ENCODE measurements at places on chromosomes 7 and 10.
A peak's percentile ranks its signal among the peaks of the same experiment; 100 is the strongest.

DNA sequence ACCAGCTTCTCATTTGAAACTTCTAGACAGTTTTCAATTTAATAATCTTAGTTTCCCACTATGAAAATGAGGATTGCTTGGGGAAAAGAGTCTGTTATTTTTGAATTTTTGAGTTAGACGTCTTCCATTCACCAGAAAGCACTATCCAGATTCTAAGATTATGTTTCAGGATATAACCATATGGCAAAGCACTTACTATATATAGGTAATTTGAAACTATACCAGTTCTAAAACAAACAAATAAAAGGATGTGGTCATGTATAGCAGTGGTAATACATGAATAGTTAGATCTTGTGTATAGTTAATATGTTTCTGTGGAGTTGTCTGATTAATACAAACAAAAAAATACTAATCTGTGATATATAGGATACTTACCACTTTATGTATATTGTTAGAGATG, 320.0 kb downstream of the EXOC4 start:
- no peak for DNase-seq

DNA sequence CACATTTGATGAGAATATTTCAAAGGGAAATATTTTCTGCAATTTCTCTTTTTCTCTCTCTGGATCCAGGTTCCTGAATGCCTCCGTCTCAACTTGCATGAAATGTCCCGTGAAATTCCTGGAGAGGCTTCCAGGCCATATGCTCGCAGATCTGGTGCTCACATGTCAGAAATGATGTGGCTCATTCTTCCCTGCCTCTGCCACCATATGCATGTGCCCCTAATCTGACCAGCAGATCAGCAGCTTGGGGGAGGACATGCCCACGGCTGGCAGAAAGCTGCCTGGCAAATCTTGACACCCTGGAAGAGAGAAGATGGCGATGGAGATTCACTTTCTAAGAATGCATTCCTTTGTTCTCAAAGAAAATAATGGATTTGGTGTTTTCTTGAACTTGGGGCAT, 490.7 kb downstream of the RPS24 start:
- DNase-seq: no peak

DNA sequence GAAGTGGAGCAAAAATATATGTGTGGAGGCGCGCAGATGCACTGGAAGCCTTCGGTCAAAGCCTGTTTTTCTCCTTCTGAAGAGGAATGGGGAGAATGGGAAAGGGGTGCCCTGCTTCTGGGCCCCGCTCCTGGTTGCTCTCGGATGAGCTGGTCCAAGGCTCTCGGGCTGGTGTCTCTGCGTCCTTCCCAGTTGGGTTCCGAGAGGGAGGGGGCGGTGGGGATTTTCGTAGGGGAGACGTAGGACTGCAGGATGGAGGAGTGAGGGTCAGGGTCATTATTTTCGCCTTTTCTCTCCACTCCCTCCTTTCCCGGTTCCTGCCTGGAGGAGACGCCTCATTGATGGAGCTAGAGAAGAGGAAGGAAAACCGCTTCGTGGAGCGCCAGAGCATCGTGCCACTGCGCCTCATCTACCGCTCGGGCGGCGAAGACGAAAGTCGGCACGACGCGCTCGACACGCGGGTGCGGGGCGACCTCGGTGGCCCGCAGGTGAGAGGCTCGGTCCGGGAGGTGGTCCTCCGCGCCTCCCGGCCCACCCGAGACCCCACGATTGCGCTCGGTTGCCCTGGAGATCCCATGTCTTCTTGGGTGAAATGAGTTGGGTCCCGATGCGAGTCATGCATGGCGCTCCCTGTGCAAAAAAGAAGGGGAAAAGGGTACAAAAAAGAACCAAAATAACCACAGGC, 790 bp downstream of the ADAM22 start:
- DNase-seq: peak; percentile 76

DNA sequence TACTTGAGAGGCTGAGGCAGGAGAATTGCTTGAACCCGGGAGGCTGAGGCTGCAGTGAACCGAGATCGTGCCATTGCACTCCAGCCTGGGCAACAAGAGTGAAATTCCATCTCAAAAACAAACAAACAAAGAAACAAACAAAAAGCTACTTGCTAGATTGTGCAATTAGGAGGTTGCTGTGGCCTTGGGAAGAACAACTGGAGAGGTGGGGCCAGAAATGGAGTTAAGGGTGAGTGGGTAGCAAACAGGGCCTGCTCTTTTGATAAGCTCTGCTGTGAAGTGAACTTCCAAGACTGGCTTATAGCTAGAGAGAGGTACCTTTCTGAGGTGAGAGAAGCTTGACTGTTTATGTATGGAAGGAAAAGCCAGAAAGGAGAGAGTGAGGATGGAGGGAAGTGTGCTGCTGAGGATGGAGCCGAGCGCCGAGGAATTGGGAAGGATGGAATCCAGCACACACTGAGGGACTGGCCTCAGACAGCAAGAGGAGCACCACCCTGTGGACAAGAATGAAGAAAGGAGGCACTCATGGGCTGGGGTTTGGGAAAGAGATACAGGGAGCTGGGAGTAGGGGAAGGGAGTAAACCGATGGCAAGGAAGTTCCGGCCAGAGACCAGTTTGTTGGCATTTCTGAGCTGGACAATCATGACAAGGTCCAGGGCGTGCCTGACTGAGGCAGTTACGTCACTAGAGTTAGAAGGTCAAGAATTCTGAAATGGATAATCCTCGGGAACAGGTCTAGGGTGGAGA, 7.0 kb upstream of the RPEL1 start:
- peak; percentile 1 for DNase-seq

DNA sequence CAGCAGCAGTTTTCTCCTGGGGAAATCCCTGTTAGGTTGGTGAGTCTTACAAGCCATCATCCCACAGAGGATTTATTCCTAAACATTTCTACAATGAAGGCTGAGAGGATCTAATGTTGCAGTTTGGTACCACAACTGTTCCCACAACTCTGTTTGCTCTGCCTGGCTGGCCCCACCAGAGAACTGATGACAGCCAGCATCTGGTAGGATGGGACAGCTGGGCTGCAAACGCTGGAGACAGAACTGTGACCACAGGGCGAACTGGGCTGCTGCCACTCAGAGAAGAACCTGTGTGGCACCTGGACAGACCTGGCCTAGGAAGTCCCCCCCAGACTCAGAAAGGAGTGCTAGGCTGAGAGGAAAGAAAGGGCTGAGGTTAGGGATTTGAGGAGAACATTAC, 94.8 kb downstream of the CALN1 start:
- DNase-seq: no peak

- no peak for DNase-seq
Measured at GRCh38 chr7:24784277-24784676, 27.0 kb upstream of the GSDME start.

- DNase-seq: no peak
Measured at GRCh38 chr7:45138433-45139267, 18.9 kb upstream of the RAMP3 start.

DNA sequence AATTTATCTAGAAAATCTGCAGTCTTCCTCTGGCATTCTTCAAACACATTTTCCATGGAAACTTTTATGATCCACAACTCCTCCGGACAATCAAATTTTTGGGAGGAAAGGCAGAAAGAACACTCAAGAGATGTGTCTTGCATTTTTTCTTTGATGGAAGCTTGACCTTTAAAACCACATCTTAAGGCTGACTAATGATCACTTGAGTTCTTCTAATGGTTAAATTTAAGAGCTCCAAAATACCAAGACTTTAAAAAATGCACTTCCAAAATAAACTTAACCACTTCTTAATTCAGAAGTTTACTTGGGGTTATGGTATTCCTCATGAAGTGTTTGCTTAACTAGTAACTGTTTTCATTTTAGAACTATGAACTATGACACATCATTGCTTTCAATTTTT, 43.3 kb downstream of the ETV1 start:
- no peak for DNase-seq

DNA sequence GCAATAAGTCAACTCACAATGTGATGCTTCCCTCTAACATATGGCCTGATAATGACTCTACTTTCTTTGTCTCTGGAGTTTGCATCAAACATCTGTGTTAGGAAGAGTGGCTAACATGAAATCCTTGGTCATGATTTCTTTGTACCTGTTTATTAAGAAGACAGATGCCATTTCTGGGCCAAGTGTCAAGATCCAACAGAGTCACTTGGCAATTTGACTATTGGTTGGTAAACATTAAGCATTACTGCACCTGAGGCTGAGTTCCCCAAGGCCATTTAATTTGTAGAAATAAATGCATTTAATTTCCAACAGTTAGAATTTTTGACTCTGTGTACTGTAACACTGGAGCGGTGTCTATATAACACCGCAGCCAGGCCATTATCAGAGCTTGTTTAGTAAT, 403.7 kb downstream of the GALNT17 start:
- no peak for DNase-seq

GRCh38 chr10:123139521-123140163, 3.9 kb downstream of the HMX3 start:
- DNase-seq: peak; percentile 44

DNA sequence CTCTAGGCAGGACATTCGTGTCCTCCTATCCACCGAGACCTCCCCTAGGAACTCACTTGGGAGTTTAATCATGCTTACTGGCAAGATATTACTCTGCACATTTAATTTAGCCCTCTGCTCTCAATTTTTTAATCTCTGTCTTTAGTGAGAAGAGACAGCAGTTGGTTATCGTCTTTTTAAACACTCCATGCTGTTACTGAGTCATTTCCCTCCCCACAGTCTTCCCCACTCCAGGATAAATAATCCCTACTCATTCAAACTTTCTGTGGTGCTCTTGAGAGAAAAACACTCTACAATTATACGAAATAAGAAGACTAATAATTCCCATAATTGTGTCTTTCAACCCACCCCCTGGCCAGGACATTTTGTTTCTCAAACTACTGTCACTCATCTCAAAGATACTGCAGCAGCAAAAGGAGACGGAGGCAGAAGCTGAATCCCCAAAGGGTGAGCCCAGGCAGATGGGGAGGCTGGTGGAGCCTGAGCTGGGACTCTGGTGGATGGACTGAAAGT, 84.2 kb downstream of the ANK3 start:
- no peak for DNase-seq
